A549 (cell line): ENCODE measurements at places on chromosomes 1 and 21. TPM values are rescaled to one million over a fixed set of nuclear protein-coding genes. Genes with fewer than 3 reads are reported as not detected.
A peak's percentile ranks its signal among the peaks of the same experiment; 100 is the strongest.

DNA sequence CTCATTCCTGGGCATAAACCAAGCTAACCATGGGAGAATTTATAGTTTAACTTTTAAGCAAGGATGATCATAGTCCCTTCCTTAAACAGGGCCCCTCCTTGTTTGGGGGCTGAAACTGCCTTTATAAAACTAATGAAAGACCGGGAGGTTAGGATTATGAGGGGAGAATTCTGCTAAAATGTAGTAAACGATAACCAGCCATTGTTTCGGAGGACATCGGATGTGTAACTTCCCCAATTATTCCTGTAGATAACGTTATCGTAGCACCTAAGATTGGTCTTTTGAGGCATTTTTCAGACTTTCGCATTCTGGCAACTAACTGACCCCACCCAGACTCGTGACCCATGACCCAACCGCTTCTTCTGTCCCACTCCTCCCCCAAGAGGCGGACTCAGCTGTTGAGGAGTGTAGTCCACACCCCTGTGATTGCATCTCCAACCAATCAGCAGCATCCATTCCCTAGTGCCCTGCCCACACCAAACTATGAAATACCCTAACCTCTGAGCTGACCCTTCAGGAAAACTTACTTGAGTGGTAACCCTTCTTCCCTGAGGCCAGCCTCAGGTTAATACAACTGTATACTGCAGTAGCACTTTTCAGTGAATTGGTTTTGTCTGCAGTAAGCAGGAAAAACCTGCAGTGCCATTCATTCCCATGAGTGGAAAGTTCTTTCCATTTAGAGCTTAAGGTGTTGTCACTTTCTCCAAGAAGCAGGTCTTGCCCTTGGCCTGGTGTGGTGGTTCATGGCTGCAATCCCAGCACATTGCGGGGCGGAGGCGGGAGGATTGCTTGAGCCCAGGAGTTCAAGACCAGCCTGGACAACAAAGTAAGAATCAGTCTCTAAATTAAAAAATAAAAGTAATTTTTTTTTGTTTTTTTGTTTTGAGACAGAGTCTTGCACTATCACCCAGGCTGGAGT lies 823 bp upstream of the SYF2 start:
- peak; percentile 90 for DNase-seq

The FGR gene
- not detected in 3 replicates for polyA plus RNA-seq

GRCh38 chr1:118101515-118101844 lies 83.5 kb downstream of the SPAG17 start:
- DNase-seq = no peak

- no peak for DNase-seq
These were observed at the start of gene GBP6 for GRCh38 chr1:89363638-89364536. GBP6 (plus strand) TSS chr1:89364059; CDS start chr1:89368552, 4,493 bp downstream.

GRCh38 chr1:183493540-183494245 lies 21.4 kb downstream of the SMG7 start:
- DNase-seq = no peak

DNA sequence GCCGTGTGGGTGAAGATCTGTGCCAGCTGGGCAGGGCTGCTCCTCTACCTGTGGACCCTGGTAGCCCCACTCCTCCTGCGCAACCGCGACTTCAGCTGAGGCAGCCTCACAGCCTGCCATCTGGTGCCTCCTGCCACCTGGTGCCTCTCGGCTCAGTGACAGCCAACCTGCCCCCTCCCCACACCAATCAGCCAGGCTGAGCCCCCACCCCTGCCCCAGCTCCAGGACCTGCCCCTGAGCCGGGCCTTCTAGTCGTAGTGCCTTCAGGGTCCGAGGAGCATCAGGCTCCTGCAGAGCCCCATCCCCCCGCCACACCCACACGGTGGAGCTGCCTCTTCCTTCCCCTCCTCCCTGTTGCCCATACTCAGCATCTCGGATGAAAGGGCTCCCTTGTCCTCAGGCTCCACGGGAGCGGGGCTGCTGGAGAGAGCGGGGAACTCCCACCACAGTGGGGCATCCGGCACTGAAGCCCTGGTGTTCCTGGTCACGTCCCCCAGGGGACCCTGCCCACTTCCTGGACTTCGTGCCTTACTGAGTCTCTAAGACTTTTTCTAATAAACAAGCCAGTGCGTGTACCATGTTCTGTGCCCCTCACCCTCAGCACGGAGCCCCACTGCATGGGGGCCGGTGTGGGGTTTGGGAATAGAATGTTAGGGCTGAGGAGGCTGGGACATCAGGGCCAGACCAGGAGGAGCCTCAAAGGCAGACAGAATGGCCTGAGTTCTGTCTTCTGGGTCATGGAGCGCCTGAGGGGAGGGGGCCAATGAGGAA lies 21.3 kb downstream of the SERINC2 start:
- DNase-seq = no peak

DNA sequence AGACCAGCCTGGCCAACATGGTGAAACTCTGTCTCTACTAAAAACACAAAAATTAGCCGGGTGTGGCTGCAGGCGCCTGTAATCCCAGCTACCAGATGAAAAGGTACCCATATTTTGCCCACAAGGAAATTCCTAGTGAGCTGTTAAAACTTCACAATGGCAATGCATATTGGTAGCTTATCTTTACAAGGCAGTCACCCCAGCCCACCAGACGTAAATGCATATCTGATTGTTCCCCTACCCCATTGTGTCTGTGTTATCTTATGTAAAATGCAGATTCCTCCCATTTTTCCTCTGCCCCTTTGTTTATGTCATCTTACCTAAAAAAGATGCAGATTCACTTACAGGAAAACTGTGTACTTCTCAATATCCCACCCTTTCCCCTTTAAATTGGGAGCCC lies 103.1 kb upstream of the SLC2A1 start:
- DNase-seq = no peak

The ITLN2 gene
- polyA plus RNA-seq = 0.22 TPM in 1 of 3 replicates, not detected in the others

DNA sequence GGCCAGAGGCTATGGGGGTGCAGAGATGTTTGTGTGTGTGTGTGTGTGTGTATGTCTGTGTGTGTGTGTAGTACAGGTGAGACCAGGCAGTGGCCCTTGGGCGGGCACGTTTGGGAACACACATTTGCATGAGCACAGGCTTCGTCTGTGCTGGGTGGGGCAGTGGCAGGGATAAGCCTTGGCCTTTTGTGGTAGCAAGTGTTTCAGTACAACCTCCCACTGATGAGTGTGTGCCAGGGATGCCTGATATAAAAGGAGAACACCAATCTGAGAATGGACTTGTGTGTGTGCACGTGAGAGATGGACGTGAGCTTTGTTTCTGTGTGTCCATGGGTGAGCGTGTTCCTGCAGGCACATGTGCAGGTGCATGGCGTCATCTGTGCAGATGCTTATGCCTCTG lies 3.0 kb downstream of the NTRK1 start:
- DNase-seq = no peak

The C1QC gene
- polyA plus RNA-seq = not detected in 3 replicates

DNA sequence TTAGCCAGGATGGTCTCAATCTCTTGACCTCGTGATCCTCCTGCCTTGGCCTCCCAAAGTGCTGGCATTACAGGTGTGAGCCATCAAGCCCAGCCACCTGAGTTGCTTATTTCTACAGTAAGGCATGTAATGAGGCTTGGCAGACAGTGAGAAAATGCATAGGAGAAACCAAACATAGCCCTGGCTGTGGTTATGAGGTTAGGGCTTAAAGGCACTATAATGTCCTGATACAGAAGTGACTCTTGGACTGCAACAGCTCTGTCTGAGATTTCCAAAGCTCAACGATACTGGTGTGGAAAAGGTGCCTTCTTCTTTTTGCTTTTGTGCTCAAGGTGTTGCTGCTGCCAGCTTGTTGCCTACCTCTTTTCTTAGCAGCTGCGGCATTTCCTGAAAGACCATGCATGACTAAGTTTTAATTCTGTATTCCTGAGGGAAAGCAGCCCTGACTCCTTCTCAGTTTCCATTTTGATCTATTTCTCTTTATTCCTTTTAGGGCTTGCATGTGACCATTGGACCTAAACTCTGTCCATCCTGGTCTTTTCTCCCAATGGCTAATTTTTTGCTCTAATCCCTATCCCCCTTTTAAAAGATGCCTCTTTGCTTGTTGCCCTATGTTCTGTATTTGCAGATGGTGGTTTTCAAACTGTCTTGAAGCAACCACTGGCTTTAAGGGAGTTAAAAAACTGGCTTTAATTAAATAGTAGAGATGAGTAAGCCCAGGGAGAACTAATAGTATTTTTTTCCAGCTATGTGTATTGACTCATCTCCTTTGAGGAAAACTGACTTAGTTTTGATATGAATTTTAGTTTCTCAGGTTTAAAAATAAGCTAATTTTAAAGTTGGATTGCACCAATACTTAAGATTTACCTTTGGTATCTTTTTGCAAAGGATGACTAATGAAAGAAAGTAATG lies 70.3 kb downstream of the KIF1B start:
- DNase-seq = no peak
